ENCODE measurements at places on chromosomes 1 and 21. TPM values are rescaled to one million over a fixed set of nuclear protein-coding genes. Genes with fewer than 3 reads are reported as not detected.

DNA sequence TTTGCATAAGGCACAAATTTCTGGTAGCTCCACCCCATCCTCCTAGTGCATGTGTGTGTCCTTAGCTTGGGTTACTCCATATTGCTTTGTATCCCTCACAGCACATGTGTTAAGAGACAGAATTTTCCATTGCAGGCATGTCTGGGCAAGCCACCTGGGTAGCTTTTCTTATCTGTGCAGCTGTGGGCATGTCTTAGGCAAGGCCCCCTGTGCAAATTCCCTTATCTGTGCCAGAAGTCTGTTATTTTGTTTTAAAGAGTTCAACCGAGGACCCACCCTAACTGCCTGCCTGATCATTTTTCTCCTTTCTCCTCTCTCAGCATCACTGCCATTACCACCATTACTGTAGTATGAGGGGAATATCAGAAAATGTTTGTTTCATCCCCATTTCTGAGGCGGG, 131.9 kb downstream of the CYYR1 start:
- H3K4me3 ChIP-seq, result no peak overlapping the region
- no peaks in the 10 kb centered on the region for H3K27me3 ChIP-seq
- peaks cover under 1% of the 10 kb centered on the region for H3K4me1 ChIP-seq
- H3K36me3 ChIP-seq, result no peaks in the 10 kb centered on the region
- no peak overlapping the region for H3K27ac ChIP-seq

GRCh38 chr21:25898671-25899070, 163.9 kb downstream of the GABPA start:
- H3K36me3 ChIP-seq, result peaks cover 55% of the 10 kb centered on the region
- H3K27me3 ChIP-seq, result no peaks in the 10 kb centered on the region
- no peak overlapping the region for H3K4me3 ChIP-seq
- DNase-seq, result no peak
- no peak overlapping the region for H3K27ac ChIP-seq

GRCh38 chr1:93673163-93673829, 8.3 kb downstream of the BCAR3 start:
- peaks cover 15% of the 10 kb centered on the region for H3K4me1 ChIP-seq
- H3K27ac ChIP-seq, result no peak overlapping the region
- no peak overlapping the region for H3K4me3 ChIP-seq
- no peaks in the 10 kb centered on the region for H3K36me3 ChIP-seq
- no peak for DNase-seq

GRCh38 chr1:234862944-234863515, 253.1 kb upstream of the IRF2BP2 start:
- H3K27me3 ChIP-seq, result no peaks in the 10 kb centered on the region
- H3K36me3 ChIP-seq, result no peaks in the 10 kb centered on the region
- peaks cover 29% of the 10 kb centered on the region for H3K4me1 ChIP-seq
- no peak for DNase-seq
- peak overlapping the region; percentile 25 for H3K27ac ChIP-seq
- no peak overlapping the region for H3K4me3 ChIP-seq

DNA sequence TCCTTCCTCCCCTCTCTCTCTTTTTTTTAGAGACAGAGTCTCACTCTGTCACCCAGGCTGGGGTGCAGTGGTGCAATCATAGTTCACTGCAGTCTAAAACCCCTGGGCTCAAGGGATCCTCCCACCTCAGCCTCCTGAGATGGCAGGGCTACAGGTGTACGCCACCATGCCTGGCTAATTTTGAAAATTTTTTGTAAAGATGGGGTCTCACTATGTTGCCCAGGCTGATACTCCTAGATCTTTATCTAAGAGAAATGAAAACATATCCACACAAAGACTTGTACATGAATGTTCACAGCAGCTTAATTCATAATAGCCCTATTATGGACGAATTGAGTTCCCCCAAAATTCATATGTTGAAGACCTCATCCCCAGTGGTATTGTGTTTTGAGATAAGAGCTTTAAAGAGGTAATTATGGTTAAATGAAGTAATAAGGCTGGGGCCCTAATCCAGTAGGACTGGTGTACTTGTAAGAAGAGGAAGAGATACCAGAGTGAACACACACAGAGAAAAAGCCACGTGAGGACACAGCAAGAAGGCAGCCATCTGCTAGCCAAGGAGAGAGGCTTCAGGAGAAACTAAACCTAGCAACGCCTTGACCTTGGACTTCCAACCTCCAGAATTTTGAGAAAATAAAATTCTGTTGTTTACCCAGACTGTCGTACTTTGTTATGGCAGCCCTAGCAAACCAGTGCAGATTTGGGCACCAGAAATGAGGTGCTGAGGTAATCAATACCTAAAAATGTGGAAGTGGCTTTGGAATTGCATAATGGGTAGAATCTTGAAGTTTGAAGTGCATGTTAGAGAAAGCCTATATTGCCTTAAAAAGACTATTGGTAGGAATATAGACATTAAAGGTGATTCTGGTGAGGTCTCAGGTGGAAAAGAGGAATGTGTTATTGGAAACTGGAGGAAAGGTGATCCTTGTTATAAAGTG, 13.2 kb downstream of the IFNLR1 start:
- no peak overlapping the region for H3K27ac ChIP-seq
- H3K27me3 ChIP-seq, result no peaks in the 10 kb centered on the region
- H3K4me1 ChIP-seq, result no peaks in the 10 kb centered on the region
- no peak for DNase-seq
- peaks cover 27% of the 10 kb centered on the region for H3K36me3 ChIP-seq
- H3K4me3 ChIP-seq, result no peak overlapping the region

- peak within 1 kb of the TSS; percentile 93 for H3K4me3 ChIP-seq
- peak; percentile 56 for DNase-seq
- H3K36me3 ChIP-seq, result no peaks in the 10 kb centered on the region
- H3K27me3 ChIP-seq, result peaks cover 21% of the 10 kb centered on the region
These were observed at the start of gene ADARB1 for GRCh38 chr21:45074048-45074817. Gene ADARB1 (plus strand): TSS chr21:45074580. CDS start chr21:45171657, 97,077 bp downstream.

GRCh38 chr1:112605633-112606327, 13.2 kb downstream of the ST7L start:
- H3K36me3 ChIP-seq, result peaks cover 22% of the 10 kb centered on the region
- no peak overlapping the region for H3K4me3 ChIP-seq
- no peaks in the 10 kb centered on the region for H3K27me3 ChIP-seq
- H3K4me1 ChIP-seq, result no peaks in the 10 kb centered on the region

DNA sequence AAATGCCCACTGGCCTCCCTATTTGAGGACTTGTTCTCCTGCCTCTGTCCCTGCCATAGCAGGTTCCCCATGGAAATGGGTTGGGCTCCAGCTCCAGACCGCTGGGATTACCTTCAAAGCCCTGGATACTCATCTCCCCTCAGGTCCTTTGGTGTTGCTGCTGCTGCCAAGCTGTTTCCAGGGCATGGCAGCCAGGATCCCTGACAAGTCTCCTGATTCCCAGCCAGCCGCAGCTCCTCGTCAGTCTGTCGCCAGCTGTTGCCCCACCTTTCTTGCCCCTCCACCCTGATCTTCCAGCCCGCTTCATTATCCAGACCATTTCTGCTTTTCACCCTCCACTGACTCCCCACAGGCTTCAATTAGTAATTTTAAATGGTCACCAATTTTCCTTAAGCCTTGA, 68.3 kb upstream of the KCND3 start:
- no peak for DNase-seq
- no peak overlapping the region for H3K4me3 ChIP-seq

- no peak for DNase-seq
- H3K4me3 ChIP-seq, result no peak overlapping the region
- H3K4me1 ChIP-seq, result peaks cover 5% of the 10 kb centered on the region
- no peak overlapping the region for H3K27ac ChIP-seq
- no peaks in the 10 kb centered on the region for H3K27me3 ChIP-seq
These were observed 12.0 kb upstream of the SLAMF1 start for GRCh38 chr1:160658814-160659193.

Gene PTPRU
- 74.0 TPM for total RNA-seq

Gene SLC9C2
- not detected for total RNA-seq

Gene CHD1L
- 79.6 TPM for total RNA-seq

Gene TINAGL1
- 2.6 TPM for total RNA-seq

Gene BMP8B
- 0.91 TPM for total RNA-seq

Gene DNALI1
- total RNA-seq, result 75.4 TPM

Gene RHD
- total RNA-seq, result not detected
